Effector CD4-positive, alpha-beta T cell (primary cell): ENCODE measurements at places on chromosomes 4 and X.

DNA sequence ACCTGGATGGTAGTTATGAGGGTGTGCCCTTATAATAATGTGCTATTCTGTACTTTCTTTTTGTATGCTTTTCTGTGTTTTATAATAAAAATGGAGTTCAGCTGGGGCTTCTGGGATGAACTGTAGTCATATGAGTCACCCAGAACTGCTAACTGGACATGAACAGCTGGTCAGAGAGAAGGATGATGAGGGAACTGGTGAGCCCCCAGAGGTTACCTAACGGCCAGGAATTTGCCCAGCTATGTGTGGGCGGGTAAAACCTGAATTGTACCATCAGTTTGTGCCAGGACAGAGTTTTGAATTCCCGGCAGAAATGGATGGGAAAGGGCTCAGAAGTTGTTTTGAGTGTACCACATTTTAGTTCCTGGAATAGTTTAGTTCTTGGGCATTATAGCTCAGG, 138.0 kb upstream of the USP9X start:
- no peak for DNase-seq

GRCh38 chr4:41624765-41625164, 86.8 kb downstream of the LIMCH1 start:
- no peak for DNase-seq

- DNase-seq = peak; percentile 61
Measured at GRCh38 chrX:65667503-65668376, at the start of gene MSN. MSN (plus strand) TSS chrX:65667654; CDS start chrX:65667842, 188 bp downstream.

GRCh38 chrX:114583646-114584374, at the start of gene HTR2C:
HTR2C (plus strand) TSS chrX:114584086; CDS start chrX:114726937, 142,851 bp downstream.
- DNase-seq = no peak

GRCh38 chr4:8451440-8452182, 11.0 kb downstream of the TRMT44 start:
- no peak for DNase-seq

DNA sequence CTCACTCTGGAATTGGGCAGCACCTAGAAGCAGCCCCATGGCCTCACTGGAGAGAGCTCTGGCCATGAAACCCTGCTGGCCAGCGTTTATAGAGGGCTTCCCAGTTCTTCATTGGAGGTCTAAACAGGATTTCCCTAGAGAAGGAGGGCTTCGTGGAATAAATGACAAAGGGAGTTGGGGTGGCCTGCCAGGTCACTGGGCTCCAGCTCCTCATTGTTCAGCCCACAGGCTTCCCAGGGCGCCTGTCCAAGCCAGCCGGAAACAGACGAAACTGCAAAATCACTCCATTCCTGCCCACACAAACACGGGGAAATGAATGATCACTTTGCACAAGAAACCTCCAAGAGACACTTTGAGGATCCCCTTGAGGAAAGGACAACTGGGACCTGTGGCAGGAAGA, 189.7 kb downstream of the TSPAN5 start:
- no peak for DNase-seq

DNA sequence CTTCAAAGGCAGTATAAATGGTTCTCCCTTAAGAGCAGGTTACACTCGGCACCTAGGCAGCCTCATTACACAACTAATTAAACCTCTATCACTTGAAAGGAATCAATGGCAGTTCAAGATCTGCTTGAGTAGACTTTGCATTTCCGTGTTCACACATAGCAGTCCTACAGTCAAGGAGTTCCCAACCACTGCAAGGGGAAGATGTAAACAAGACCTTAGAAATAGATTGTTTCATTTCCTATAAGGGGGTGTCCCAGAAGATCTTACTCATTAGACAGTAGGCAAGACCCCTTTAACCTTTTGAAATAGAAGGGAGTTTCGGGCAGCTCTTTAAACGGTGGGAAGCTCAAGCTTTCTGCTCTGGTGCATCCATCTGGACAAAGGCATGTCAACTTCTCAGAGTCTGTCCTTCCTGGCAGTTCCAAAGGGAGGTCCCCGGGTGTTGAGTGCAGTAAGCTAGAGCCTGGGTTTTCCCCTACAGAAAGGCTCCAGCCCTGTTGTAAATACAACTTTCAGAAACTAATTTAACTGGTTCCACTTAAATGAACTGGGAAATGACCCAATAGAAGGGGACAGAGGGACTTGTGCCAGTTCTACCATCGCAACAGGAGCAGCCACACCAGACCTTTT, 150.8 kb downstream of the RBMX2 start:
- no peak for DNase-seq

DNA sequence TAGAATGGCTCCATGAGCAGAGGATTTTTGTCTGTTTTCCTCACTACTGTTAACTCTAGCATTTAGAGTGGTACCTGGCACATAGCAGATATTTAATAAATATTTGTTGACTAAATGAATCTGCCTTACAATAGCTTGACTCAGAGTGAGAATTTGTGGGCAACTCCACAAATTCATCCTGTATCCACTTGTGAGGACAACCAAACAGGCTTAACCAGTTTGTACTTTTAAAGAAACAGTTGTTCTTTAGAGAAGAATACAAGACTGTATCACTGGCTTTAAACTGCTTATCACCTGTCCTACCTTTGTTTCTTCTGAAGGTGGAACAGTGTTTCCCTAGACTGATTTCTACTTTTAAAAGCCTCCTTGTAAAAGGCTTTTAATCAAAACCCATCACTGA, 141.3 kb upstream of the SH3RF1 start:
- no peak for DNase-seq

DNA sequence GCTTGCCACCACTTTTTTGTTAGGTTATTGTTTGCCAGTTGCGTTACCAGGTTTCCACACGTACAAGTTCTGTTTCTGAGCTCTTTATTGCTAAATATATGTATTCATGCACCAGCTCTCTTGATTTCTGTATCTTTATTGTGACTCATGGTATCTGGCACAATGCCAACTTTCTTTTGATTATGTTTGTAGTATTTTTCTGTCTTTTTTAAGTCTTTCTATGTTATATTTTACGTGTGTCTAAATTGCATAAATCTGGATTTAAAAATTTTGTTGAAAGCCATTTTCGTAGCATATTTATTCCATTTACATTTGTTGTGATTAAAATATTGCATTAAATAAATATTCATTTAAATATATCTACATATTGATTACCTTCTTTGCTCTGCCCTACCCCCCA, 73.8 kb downstream of the KDM6A start:
- no peak for DNase-seq

GRCh38 chr4:74608151-74608949, 163.4 kb downstream of the AREG start:
- DNase-seq = no peak

- no peak for DNase-seq
Measured at GRCh38 chrX:108323751-108324150, 114.5 kb downstream of the COL4A6 start.

DNA sequence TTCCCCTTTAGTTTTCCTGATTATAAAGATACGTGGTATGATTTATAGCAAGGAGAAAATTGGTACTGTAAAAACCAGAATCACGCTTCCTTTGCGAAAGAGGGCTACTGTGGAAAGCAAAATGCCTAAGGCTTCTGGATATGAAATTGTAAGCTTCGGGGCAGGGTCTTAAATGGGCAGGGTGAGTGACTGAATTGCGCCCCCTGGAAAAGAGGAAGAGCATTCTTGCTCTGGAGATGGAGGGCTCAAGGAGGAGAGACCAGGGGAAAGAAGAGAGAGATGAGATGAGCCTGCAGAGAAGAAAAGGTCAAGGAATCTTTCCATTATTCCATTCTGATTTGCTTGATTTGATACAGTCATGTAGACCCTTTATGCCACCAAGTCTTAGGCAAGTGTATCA, 13.1 kb upstream of the ETNPPL start:
- DNase-seq = no peak

DNA sequence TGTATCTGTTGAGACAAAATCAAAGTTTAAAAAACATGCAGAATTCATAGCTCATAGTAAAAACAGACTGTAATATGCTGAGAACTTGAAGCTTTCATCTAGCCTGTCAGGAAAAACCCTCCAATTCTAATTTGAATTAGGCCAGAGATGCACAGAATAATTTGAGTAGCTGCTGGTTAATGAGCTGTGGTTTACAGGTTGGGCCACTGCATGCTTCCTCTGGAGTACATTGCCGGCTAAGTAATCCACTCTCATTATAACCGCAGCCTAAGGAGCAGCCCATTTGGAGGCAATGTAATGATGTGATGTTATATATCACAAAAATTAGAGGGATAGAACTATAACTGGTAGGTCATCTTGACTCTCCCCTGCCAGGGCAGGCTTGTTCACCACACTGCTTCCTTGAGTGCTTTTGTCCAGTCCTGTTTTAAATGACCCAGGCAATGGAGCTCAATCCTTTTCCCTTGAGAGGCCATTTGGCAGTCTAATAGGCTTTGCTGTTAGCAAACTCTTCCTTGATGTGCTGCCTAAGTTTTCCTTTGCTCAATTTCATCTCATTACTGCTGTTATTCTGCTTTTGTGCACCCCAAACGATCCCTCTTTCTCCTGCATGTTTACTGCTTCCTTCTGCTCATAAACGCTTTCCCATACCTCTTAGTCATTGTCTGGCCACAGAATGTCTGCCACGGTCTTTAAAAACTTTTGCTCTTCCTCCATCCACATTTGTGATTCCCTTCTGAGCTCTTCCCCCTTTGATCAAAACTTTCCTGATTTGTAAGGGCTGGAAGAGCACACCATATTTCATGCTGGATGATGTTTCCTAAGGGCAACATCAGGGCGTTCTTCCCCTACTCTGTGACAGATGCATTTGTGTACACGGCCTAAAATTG, 230.9 kb downstream of the C4orf33 start:
- DNase-seq = no peak

GRCh38 chrX:38494239-38494823, 67.0 kb upstream of the TSPAN7 start:
- DNase-seq = no peak

- DNase-seq = no peak
Measured at GRCh38 chr4:186798951-186799659, 75.4 kb upstream of the FAT1 start.

DNA sequence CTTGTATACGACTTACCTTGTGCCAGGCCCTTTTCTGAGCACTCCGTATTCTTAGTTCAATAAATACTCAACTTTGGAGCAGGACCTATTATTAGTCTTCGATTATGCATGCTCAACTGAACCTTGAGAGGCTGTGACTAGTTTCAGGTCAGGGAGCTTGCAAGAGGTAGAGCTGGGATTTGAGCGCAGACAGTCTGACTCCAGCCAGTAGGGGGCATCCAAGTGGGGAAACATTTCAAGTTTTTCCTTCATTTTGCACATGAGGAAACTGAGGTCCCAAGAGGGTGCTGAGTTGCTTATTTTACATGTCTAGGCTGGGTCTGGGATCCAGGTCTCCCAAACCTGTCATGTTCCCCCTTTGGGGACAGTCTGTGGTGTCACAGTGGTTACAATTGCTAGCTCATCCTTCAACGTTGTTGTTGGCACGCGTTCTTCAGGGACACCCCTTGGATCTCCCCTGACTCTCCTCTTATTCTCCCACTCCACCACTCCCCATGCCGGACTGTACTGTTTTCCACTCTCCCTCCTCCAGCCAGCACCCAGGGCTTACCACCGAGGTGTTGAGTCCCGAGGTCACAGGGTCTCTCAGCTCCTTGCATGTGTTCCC, 6.7 kb upstream of the PRICKLE3 start:
- no peak for DNase-seq

GRCh38 chr4:170083541-170083940, 6.2 kb downstream of the AADAT start:
- no peak for DNase-seq

DNA sequence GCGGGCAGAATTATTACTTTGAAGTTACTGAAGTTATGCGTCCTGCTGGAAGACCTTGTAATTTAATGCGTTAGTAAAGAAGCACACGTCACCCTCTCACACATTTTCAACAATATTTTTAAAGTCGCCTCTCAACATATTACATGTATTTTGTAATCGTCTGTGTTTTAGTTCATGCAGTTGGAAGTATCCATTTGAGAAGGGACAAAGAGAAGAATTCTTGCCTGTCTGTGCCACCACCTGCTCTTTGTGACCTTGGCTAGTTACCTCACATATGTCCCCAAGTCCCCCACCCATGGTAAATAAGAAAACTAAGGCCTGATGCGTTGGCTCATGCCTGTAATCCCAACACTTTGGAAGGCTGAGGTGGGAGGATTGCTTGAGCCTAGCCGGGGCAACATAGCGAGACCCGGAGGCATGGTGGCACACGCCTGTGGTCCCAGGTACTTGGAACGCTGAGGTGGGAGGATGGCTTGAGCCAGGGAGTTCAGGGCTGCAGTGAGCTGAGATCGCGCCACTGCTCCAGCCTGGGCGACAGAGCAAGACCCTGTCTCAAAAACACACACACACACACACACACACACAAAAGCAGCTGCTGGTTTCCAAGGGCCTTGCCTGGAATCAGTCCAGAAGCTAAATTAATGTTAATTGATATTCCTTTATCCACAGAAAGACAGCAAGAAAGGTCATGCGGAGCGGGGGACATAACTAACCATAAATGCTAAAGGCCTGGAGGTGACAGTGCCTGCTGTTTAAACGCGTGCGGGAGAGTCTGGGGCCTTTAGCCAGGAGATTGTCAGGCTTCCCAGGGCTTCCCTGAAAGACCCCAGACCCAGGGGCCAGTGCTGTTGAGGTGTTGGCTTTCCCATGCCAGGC, 811 bp downstream of the TMEM187 start:
- DNase-seq = no peak

DNA sequence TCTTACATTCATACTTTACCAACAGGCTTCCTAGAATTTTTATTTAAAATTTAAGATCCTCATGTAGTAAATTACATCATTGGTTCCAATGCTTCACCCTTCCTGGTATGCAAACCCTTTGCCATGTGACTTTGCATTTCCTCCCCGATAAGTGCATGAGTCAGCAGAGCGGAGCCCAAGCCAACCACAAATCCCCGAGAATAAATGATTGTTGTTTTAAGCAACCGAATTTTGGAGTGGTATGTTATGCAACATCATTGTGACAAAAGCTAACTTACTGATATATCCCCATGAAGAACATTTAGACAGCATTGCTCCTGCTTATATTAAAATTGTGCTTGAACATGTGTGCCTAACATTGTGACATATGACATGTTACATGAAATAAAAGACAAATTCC, 199.4 kb upstream of the DDX53 start:
- no peak for DNase-seq

GRCh38 chrX:23900220-23900797, 7.4 kb downstream of the APOO start:
- DNase-seq = no peak

- DNase-seq = no peak
Measured at GRCh38 chr4:111994392-111994791, 150.9 kb upstream of the FAM241A start.

- DNase-seq = no peak
Measured at GRCh38 chr4:185950891-185951290, 118.1 kb upstream of the TLR3 start.

GRCh38 chr4:182547435-182547834, 304.2 kb downstream of the TENM3 start:
- DNase-seq = no peak

DNA sequence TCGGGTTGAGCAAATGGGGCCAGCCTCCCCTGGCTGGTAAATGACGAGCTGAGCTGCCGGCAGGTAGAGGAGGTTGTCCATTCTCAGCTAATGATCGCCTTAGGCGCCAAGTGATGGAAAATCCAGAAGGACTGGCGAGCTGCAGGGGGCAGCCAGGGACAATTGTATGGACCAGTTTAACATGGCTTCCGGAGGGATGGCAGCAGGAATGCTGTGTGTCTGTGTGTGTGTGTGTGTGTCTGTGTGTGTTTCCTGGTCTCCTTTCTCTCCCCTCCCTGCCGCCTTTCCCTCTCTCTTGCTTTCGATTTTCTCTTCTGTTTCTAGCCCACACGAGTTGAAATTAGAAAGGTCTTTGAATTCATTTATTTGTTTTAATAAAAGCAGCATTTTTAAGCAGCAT, 45.2 kb upstream of the BCOR start:
- DNase-seq = no peak
